ENCODE measurements at places on chromosomes 2 and 18. TPM values are rescaled to one million over a fixed set of nuclear protein-coding genes. Genes with fewer than 3 reads are reported as not detected.

- DNase-seq = peak; percentile 22
Observed at GRCh38 chr2:229553091-229553490, 161.3 kb downstream of the DNER start.

GRCh38 chr18:63131106-63131958, 188.2 kb downstream of the BCL2 start:
- DNase-seq = peak; percentile 81

- no peak for DNase-seq
Observed at GRCh38 chr2:205193836-205194228, 488.5 kb upstream of the NRP2 start.

DNA sequence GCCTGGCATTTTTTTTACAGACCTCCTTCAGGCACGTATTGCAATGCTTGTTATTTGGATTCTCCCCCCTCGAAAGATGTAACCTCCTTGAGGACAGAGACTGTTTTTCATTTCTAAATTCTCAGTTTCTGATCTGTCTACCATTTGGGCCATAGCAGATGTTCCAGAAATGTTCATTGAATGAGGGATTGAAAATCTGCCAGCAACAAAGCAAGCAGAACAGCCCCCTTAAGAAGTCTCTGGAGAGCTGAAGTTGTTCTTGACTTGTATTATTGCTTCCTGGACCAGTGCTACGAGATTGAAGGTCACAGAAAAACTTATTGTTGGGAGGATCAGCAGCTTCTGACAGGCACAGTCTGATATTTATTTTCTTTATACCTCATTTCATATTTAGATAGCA, 355.5 kb downstream of the EPHA4 start:
- DNase-seq = no peak

- DNase-seq = peak; percentile 43
Observed at GRCh38 chr18:74139888-74140287, 7.7 kb downstream of the FBXO15 start.

GRCh38 chr2:129192841-129193253, 786.6 kb upstream of the RAB6C start:
- no peak for DNase-seq

GRCh38 chr18:44636241-44636640, 44.4 kb upstream of the SETBP1 start:
- DNase-seq = no peak

DNA sequence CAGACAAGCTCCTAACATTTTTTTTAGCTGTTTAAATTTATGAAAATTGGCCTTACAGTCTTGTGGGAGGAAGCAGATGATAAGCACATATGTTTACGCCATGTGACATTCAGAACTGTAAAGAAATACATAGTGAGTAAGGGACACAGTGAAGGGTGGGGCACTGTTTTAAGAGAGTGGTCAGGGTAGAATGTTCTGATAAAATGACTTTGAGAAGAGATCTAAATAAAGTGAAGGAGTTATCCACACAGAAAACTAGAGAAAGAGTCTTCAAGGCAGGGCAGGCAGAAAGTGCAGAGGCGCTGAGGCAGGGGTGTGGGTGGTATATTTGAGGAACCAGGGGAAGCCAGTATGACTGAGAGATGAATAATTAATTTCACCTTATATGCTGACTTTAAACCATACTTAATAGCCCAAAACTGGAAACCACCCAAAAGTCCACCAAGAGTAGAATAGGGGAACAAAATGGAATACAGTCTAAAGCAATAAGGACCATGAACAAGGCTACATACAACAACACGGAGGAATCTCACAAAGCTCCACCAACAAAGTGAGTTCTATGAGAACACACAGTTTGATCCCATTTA, 8.6 kb downstream of the MREG start:
- DNase-seq = no peak

The POTEC gene
- not detected for total RNA-seq

- DNase-seq = no peak
Observed at GRCh38 chr2:239546541-239546940, 145.7 kb upstream of the HDAC4 start.

- no peak for DNase-seq
Observed at GRCh38 chr2:239488125-239488524, 87.3 kb upstream of the HDAC4 start.

GRCh38 chr18:75314117-75314516, 103.5 kb downstream of the TSHZ1 start:
- DNase-seq = no peak

DNA sequence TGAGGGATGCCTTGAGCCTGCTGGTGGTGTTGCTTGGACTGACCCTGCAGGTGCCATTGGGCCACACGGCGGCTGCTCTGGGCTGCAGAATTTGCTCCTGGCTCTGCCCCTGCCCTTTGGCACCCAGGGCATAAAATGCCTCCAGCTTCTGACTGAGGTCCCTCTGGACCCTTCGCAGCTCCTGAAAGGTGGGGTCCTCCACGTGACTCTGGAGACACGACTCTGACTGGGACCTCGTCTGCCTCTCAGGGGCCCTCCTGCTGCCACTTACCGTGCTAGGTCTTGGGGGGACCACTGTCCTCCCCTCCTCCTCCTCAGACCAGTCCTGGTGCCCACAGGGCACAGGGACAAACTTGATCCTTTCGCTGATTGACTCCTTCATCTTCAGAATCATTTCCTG, 2.1 kb downstream of the PCARE start:
- no peak for DNase-seq

The CDKL4 gene
- 0.90 TPM for total RNA-seq

The TEX44 gene
- not detected for total RNA-seq
